CD4-positive, alpha-beta T cell treated with Interleukin-17A for 4 hours (primary cell): ENCODE measurements at places on chromosomes 3 and 15.

- no peak for DNase-seq
These were observed 13.5 kb upstream of the LINGO1 start for GRCh38 chr15:77646104-77646694.

DNA sequence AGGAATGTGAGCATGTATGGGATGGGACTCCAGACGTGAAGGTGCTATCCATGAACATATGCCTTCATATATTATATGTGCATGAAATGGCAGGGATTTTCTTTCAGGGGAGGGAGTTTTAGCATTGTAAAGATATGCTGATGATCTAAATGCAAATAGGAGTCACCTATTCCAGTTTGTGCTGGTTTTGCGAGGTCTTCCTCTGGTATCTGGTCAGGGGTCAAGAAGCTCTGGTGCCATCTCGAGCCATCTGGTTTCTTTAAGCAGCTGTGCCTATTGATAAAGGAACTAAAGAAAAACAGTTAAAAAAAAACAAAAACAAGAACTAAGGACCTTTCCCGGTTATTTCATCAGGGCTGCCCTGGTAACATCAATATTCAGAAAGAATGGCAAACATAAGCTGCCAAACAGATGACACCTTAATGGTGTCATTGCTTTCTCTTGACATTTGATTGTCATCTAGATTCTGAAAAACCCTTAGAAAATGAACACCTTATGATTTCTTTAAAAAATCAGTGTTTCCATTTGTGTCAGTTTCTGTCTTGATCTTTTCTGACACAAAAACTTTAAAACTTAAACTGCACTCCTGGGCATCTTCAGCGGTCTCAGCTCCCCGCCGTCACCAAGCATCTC is 22.7 kb downstream of the APH1B start:
- DNase-seq, result no peak

DNA sequence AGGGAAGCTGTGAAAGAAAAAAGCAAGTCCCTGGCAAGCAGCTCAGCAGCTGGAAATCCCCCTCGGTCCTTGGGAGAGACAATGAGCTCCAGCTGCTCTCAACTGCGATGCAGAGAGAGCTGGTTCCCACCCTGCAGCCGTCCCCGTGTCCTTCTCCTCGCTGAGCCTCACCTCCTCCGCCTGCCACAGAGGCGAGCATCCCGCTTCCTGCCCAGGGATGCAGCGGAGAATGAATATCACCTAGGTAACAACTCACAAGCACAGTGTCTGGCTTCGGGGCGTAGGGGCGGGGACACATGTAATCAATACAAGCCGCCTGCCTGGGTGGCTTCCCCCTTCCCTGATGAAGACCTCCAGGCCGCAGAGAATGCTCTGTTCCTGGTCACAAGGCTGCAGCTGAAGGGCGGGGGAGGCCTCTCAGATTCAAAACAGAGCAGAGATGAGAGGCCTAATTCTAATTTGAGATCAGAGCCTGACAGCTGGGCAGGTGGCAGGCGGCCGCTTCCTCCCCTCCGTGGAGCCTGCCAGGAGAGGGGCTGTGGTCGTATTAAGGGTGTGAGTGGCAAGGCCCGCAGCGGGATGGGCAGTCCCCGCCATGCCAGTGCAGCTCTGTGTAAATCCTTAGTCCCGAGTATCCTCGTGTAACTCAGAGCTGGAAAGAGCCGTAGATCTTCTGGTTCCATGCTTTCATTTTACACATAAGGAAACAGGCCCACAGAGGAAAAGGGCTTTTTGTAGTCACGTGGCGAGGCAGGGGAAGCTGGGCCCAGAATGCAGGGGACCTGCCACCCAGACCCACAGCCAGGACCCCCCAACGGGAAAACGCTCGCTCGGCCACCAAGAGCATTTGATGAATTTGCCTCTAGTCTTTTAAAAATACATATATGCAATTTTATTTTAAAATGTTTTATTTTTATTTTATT is 24.3 kb downstream of the ZDHHC19 start:
- peak; percentile 33 for DNase-seq

DNA sequence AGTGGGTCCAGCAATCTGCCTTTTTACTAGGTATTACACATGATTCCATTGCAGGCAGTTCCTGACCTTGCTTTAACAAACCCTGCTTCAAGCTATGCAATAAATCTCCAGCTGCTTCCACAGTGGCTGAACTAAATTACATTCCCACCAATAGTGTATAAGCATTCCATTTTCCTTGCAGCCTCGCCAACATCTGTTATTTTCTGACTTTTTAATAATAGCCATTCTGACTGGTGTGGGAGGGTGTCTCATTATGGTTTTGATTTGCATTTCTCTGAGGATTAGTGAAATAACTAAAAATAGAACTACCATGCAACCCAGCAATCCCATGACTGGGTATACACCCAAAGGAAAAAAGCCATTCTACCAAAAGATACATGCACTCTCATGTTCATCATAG is 36.4 kb upstream of the DNAJC13 start:
- no peak for DNase-seq

DNA sequence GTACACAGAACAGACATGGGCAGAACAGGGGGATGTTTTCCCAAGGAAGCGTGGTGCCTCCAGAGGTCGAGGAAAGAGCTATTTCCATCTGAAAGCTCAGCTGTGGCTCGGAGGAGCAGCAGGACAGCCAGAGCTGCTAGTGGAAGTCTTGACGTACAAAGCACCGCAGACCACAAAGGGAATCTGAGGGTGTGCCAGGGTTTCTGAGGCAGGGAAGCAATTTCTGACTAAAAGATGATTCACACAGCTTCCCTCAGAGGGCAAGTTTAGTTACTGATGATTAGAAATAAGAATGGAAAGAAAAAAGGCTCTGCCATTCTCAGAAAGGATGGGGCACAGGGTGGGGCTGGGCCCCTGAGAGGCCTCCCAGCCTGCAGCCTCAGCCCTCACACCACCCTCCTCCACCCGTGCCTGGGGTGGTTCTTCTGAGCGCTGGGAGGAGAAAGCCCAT is 45.8 kb upstream of the SEC13 start:
- no peak for DNase-seq

DNA sequence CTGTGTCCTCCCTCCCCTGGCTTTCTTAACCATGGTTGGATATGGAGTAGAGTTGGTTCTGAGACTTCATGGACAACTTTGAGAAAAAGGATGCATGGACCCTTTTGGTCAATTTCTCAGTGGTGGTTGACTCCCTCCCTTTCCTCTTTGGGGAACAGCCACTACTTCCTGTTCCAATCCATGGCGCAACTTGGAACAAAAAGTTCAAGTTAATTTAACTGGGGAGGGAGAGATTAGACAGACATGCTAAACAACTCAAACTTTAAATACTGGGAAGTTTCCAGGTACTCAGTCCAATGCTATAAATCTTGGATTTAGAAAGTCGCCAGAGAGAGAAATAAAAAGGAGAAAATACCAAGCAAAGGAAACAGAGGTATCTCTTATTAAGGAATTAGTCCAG is 202.2 kb downstream of the PDZRN3 start:
- DNase-seq, result no peak

GRCh38 chr3:69082805-69083204 is 1.9 kb upstream of the ARL6IP5 start:
- DNase-seq, result peak; percentile 65

- DNase-seq, result no peak
These were observed 25.7 kb upstream of the MB21D2 start for GRCh38 chr3:192943393-192943792.

GRCh38 chr3:37640636-37641375 is 220.9 kb upstream of the CTDSPL start:
- no peak for DNase-seq

DNA sequence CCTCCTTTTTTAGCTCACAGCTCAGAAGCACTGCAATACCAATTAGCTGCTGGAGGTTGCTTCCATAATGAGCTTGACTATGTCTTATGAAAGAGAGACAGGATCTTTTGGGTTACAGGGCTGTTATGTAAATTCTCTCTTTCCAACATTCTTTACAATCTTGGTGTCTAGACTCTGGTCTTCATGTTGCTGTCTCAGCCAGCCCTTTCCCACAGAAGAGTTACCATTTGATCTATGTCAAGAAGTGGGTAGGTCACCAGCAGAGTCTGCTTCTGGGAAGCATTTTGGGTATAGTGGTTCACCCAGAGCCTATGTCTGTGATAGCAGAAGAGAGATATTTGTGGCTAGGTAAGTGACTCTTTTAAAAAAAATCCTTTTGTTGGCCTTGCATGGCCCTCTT is 234.5 kb downstream of the SATB1 start:
- no peak for DNase-seq

DNA sequence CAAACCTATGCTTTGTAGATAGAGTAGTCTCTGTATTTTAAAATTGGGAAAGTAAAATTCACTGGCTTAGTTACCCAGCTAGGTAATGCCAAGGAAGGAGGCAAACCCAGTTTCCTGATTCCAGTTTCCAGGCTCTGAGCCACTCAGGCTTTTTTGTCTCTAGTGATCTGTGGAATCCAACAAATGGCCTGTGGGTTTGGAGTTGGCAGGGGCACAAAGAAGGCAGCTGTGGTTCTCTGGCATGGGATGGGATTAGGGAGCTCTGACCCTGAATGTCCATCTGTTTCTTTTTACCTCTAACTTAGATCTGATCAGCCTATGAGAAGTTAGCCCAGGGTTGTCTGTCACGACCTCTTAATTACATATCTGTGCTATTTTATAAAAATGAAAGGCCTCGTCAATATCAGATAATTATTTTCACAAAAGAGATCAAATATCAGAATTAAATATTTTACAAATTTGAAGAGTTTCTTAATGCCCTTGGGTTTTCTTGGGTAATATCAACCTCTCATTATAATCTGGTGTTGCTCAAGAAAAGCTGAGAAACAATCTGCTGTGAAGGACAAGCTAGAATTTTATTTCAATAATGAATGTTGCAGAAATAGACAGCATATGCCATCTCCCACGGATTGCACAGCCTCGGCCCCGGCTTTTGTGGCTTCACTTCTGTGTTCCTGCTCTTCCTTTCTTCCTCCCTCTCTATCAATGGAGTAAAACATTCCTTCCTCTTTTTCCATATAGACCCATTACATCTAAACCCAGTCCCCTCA is 63.7 kb upstream of the DAZL start:
- no peak for DNase-seq

GRCh38 chr3:194987571-194988494 is 283.1 kb downstream of the XXYLT1 start:
- DNase-seq, result no peak

DNA sequence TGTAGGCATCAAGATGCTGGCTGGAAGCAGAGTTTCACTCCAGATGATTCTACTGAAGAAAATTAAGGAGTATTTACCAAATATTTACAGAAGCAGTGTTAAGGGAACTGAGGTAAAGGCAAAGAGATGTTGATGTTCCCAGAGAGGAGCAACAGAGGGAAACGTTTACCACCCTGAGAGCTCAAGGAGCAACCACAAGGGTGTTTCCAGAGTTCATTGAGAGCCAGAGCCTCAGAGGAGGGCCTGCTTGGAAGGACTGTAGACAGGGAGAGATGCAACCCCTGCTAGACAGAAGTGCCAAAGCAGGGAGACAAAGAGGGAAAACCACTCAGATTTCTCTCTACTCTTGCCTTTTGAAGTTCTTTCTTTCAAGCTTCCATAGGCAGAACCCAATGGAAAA is 474.5 kb downstream of the RBMS3 start:
- DNase-seq, result no peak

- DNase-seq, result no peak
These were observed 96.9 kb upstream of the WNT5A start for GRCh38 chr3:55584030-55584429.

GRCh38 chr3:101632586-101632985 is 44.3 kb downstream of the ZBTB11 start:
- DNase-seq, result no peak

DNA sequence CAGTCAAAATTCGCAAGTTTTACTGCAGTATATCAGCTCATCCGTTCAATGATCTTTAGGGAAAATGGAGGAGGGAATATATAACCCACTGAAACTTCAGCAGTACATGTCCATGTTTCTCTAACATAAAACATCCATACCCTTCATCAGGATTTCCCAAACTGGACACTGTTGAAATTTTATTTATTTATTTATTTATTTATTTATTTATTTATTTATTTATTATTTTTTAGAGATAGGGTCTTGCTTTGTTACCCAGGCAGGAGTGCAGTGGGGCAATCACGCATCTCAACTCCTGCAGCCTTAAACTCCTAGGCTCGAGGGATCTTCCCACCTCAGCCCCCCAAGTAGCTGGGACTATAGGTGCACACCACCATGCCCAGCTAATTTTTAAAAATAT is 14.8 kb upstream of the HLTF start:
- no peak for DNase-seq

DNA sequence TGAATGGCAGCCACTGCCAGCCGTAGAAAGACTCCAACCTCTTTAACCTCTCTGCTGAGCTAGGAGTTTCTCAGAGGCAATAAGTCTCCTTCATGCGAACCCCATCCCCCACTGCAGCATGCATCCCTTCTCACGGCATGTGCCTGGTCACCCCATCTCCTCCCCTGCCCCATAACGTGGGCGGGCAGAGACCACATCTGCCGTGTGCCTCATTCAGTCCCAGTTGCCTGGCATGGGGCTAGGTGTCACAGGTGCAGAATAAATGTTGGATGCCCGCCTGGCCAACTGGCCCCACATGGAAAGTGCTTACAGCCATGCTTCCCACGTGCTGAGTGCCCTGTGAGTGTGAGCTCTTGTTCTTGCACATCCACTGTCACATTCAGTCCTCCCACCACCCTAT is 43.5 kb upstream of the NTRK3 start:
- DNase-seq, result no peak

GRCh38 chr3:152279479-152279878 is 10.8 kb downstream of the MBNL1 start:
- no peak for DNase-seq

GRCh38 chr3:119649761-119650160 is 10.6 kb downstream of the POPDC2 start:
- DNase-seq, result no peak

- DNase-seq, result no peak
These were observed 267.3 kb downstream of the LPP start for GRCh38 chr3:188421151-188421821.

GRCh38 chr3:170423001-170423615 is 4.4 kb downstream of the CLDN11 start:
- no peak for DNase-seq

DNA sequence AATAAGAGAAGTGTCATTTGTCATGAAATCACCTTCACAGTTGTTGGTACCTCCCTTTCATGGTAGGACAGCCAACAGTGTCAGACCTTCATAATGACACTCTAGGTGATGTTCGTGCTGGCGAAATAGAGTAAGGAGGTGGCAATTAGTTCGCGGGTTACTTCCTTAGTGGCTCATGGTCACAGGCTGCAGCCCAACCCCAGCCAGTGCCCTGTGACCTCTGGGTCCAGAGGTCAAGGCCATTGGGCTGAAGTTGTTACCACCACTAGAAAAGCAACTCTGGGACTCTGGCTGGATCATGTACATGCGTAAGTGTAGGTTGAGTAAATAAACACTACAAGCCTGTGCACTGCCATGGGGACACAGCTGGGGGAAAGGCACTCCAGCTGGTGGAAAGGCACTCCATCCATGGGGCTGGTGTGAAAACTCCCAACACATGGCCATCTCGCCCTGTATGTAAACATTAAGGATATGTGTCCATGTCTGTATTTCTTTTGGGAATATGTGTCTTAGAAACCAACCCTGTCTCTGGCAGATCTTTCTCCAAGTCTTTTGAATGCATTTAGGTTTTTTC is 106.7 kb downstream of the RYK start:
- DNase-seq, result no peak
